ENCODE measurements at places on chromosomes 12 and 14.
A peak's percentile ranks its signal among the peaks of the same experiment; 100 is the strongest.

DNA sequence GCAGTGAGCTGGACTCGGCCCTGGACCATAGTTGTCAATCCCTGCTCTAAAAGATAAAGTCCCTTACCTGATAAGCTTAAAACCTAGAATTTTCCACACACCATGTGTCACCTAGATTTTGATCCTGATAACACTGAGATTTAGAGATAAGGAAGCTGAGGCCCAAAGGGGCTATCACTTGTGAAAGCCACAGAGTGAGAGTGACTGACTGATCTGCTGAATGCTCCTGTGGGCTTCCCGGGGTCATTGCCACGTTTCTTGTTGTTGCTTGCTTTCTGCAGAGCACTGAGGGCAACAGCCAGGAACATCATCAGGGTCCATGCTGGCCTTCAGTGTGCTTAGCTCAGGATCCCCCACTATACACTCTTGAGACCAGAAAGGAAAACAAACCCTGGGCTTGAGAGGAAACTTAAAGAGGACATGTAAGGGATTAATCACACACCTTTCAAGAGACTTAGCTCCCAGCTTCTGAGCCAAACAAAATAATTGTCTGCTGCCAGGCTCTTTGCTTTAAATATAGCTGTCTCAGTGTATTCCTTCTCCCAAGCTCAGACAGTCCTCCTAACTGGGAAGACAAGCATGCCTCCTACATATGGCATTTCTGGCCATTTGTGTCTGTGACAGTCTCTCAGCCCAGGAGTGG lies 82.6 kb upstream of the ARHGAP5 start:
- no peak for DNase-seq

- DNase-seq, result no peak
Observed at GRCh38 chr14:23568600-23569331, 1.2 kb upstream of the AP1G2 start.

DNA sequence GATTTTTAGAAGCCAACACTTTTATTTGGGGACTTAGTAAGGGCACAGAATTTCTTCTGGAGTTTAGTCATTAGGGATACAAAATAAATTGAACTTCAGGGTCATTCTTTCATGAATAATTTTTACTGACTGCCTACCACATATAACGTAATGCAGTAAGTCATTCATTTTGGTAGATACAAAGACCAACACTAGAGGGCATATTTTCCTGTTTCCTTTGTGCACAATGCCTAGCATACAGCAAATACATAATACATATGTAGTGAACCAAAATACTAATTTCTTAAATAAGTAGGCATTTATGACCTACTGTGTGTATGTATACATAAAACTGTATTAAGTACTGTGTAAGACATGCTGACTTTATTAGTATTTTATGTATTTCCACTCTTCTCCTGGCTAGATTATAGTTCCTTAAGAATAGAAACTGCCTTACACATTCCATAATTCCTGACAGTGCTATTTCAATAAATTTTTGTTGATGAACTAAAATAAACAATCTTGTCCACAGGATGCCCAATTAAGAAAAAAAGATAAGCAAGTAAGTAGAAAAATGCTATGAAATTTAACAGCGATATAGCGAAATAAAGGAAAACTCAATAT lies 47.9 kb downstream of the PPP1R12A start:
- no peak for DNase-seq

DNA sequence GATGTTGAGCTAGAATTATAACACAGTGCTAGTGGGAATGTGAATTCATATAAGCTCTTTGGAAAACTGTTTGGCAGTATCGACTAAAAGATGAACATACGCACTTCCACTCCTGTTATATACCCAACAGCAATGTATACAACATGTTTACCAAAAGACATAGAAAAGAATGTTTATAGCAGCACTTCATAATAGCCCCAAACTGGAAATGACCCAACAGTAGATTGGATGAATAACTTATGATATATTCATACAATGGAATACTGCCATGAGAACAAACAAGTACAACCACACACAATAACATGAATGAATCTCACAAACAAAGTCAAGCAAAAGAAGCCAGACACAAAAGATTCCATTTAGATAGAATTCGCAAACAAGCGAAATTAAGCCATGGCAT lies 28.5 kb upstream of the CDKN3 start:
- DNase-seq, result no peak

- no peak for DNase-seq
Observed at GRCh38 chr12:2266666-2267620, 214.2 kb downstream of the CACNA1C start.

DNA sequence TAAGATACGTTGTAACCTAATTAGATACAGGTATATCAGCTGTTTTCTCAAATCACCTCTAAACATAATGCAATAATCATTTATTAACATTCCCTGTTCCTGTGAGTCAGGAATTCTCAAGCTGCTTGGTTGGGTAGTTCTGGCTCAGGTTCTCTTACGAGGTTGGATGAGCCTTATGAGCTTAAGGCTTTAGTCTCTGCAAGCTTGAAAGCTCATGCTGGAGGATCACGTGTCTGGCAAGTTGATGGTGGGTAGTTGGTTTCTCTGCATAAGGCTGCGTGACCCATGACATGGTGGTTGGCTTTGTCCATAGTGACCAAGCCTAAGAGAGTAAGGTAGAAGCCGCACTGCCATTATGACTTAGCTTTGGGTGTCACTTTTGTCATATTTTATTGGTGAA lies 62.0 kb downstream of the PLEKHA5 start:
- DNase-seq, result no peak

- no peak for DNase-seq
Observed at GRCh38 chr12:113723631-113724030, 242.5 kb downstream of the RBM19 start.

DNA sequence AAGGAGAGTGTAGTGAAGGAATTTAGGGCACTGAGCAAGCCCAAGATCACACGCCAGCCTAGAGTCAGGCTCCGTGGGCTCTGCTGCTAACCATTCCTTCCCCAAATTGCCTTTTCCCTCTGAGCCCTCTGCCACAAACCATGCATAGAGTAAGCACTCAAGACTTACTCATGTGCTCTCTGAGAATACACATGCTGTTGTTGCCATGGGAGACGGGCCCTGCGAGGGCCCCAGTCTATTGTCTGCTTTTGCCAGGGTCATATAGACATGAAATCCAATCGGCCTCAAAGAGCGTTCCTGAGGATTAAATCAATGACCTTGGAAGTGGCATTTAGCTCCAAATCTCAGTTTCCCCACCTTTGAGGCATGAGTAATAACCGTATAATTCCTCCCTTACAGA lies 48.7 kb upstream of the WSCD2 start:
- peak; percentile 79 for DNase-seq

Measured in NCI-H187 (cell line).